ENCODE measurements at places on chromosomes 5 and 9. TPM values are rescaled to one million over a fixed set of nuclear protein-coding genes. Genes with fewer than 3 reads are reported as not detected.

TNFSF15 gene
- 0.16 TPM for total RNA-seq

GRCh38 chr5:179142434-179143198, 82.4 kb downstream of the ZNF354C start:
- DNase-seq = no peak

DNA sequence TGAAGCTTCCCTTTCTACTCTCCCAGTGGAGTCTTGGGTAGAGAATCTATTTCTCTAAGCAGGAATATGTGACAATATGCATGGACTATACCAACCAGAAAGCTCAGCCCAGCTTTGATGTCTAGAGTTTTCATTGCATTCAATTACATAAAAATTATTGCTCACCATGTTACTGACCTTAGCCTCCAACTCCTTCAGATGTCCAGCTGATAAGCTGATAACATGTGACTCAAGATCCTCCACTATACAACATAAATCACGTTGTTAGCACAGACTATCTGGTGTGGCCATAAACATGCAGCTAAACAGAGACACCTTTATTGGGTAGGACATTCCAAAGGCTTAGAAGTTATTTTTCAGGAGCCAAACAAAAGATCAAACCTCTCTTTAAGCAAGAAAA, 1168.2 kb downstream of the CDH12 start:
- DNase-seq = no peak

GRCh38 chr5:134561871-134562296, 36.4 kb downstream of the JADE2 start:
- DNase-seq = no peak

- DNase-seq = no peak
Observed at GRCh38 chr9:19757745-19758144, 31.1 kb downstream of the SLC24A2 start.

GRCh38 chr9:127388037-127388855, 8.7 kb upstream of the SLC2A8 start:
- DNase-seq = no peak

DNA sequence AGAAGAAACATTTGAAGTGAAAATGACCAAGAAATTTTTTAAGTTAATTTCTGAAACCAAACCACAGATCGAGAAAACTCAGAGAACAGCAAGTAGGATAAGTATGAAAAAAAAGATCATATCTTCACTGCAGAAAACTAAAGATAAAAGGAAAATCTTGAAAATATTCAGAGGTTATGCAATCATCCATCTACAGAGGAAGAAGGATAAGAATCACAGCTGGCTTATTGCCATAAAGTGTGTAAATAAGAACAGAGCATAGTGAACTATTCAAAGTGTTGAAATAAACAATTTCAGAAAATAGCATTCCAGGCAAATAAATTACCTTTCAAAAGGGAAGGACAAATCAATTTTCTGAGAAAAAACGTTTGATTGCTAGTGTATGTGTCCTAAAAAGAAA, 1191.7 kb upstream of the CDH6 start:
- DNase-seq = no peak

- no peak for DNase-seq
Observed at GRCh38 chr5:167071981-167072610, 1219.3 kb upstream of the WWC1 start.

GRCh38 chr9:25654417-25654816, 23.8 kb downstream of the TUSC1 start:
- DNase-seq = no peak

DNA sequence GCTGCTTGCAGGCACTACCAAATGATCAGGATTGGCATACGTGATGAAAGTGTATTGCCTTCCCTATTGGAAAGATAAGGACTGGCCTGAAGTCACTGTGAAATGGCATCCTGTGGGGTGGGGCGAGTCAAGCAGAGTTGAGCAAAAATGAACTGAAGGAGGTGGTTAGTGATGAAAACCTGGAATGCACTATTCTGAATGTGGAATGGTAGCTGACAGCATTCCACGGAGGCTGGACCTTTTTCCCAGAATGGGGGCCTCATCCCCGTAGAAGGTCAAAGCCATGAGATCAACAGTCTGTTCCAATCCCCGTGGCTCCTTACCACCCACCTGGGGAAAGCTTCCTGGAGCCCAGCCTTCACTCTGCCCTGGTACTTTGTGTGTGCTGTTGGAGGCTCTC, 37.7 kb downstream of the ASS1 start:
- no peak for DNase-seq

UHRF2 gene
- 62.6 TPM for total RNA-seq
